BJ (cell line): ENCODE measurements at places on chromosomes 6 and 20. TPM values are rescaled to one million over a fixed set of nuclear protein-coding genes. Genes with fewer than 3 reads are reported as not detected.

DNA sequence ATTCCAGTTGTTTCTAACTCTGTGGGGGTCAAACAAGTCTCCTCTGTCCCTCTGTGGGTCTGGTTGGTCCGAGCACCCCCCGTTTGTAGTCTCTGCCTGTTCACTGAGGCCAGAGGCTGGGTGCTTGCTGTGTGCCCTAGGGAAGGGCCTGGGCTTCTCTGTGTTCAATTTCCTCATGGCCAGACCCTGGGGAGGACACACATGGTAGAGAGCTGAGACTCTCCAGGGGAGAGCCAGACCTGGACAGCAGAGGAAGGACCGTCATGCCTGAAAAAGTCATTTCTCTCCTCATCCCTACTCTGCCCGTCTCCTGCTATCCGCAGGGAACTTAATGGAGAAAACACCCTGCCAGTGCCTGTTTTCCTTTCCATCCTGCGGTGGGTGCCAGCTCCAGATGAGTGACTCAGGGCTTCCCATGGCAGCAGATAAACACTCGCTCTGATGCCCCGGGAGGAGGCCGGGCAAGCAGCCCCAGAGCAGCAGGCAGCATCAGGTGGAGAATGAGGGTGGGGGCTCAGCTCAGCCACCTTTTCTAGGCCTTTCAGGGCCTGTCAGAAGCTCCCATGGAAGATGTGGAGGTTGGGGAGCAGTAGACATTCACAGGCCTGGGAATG lies 51.9 kb downstream of the SNAI1 start:
- DNase-seq: no peak

DNA sequence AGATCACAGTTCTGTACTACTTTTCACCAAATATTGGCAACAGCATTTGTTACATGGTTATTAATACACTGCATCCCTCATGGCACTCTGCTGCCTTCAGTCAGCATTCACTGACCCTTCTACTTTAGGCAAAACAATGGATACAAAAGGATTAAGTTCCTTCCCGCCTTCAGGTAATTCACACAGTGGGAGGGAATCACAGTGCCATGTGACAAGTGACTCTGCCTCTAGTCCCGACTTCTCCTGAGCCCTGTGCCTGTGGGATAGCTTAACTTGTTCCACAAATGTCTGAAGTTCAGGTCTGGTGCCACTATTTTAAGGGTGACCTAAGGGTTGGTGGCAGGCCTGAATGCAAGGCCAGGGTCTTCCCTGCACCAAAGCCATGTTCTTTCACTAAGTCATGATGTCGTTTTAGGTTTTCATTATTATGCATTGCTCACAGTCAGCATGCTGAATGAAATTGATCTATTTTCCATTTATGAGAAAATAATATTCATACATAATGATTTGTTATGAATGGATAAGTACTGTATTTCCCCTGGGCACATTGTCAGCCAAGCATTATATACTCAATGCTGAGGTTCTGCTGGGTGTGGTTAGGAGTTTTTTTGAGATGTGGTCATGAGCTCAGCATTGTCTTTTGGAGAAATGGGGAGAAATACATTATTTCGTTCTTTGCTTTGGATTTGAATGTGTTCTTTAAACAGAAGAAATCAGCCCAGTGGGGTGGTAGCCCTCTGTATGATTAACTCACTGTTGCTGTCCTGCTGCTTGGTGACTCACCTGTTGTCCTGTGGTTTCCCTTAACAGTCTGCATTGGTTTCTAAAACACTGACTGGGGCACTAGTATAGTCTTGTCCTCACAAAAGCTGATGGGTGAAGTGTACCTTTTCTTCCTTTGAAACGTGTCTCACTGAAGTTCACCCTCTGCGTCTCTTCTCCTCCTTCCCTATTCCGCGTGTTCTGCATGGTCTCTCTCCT lies 66.4 kb downstream of the AFDN start:
- no peak for DNase-seq

DNA sequence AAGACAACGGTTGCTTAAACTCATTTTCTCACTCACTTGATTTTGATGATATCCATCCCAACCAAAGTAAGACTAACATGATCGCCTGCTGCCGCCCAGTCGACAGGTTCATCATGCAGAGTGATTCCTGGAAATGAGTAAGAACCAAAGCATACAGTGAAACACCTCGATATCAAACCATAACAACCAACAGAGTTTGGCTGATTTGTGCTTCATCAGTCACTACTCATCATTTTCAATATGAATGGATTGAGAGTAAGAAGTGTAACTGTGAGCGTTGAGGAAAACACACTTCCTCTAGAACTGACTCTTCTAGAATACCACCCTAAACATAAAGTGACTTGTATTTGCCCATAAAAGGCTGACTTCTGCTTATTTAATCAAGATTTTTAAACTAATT lies 29.2 kb upstream of the ALDH8A1 start:
- DNase-seq: no peak

DNA sequence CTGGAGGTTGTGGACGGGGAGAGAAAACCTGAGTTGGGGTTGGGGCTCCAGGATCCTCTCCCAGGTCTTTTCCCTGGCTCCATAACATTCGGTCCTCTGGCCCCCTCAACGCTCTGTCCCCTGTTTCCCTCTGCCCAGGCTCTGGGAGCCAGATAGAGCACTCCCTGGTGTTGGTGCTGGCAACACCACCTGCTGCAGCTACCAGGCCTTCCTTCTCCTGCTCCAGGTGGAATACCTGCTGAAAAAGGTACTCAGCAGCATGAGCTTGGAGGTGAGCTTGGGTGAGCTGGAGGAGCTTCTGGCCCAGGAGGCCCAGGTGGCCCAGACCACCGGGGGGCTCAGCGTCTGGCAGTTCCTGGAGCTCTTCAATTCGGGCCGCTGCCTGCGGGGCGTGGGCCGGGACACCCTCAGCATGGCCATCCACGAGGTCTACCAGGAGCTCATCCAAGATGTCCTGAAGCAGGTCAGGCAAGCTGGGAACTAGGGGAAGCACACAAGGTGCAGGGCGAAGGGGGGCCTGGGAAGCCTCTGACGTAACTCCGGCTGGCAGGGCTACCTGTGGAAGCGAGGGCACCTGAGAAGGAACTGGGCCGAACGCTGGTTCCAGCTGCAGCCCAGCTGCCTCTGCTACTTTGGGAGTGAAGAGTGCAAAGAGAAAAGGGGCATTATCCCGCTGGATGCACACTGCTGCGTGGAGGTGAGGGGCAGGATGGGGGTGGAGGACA lies 14.6 kb downstream of the DEF6 start:
- no peak for DNase-seq

- DNase-seq: no peak
These were observed 2.2 kb downstream of the PPP1R3G start for GRCh38 chr6:5087389-5087788.

GRCh38 chr6:131937703-131938631 lies 13.2 kb downstream of the CCN2 start:
- DNase-seq: no peak

DNA sequence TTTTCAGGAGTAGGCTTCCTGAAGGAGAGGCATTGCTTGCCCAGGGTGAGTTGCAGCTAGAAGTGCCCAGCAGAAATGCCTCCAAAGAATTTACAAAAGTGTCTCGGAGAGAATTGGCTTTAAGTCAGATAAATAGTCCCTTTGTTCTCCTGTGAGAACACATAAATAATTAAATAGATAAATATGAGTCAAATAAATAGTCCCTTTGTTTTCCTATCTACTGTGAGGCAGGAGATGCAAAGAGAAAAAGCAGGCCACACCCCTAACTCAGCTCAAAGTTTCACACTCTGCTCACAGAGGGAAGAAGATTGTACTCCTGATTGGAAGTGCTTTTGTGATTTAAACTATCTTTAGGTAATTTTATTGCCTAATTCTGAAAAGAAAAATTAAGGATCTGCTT lies 180.7 kb upstream of the PRSS16 start:
- no peak for DNase-seq

DNA sequence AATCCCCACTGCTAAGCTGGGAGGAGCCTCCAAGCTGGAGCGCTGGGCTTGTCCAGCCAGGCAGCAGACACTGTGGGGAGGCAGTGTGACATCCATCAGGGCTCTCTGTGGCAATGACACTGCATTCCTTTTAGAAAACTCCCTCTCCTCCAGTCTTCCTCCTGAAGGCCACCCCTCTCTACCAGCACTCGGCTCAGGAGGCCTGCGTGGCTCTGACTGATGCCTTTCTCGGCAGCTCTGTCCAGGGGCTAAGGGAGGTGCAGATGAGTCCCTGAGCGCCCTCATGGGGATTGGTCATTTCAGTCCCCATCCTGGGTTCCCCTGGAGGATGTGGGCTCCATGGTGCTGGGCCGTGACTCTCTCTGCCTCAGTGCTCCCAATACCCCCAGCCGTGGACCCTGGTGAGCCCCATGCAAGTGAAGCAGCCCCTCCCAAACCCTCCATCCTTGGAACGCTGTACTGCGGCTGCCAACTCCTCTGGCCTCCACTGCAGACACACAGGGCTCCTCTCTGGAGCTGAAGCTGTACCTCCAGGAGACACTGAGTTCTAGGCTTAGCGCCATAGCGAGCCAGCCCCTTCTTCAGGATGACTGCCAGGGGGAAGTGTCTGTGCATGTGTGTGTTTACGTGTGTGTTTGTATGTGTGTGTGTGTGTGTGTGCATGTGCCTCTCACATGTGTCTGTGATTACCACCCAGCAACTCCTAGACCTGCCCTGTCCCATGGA lies 209.6 kb downstream of the ERMARD start:
- DNase-seq: no peak

DNA sequence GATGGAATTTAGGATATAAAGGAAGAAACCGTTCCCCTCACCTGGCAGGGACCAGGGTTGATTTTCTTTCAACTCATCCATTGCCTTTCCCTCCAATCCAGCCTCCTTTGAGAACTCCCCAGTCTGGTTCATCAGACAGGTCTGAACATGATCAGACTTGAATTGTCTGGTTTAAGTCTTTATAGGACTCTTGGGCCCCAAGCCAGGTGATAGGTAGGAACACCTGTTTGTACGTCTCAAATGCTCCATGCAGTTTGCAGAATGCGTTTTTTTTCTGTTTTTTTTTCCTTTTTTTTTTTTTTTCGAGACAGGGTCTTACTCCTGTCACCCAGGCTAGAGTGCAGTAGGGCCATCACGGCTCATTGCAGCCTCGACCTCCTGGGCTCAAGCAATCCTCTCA lies 4.1 kb upstream of the CEP250 start:
- DNase-seq: no peak

- DNase-seq: no peak
These were observed 149.8 kb downstream of the PAK5 start for GRCh38 chr20:9689041-9689440.

- no peak for DNase-seq
These were observed 42.8 kb downstream of the C6orf118 start for GRCh38 chr6:165266621-165267020.

- DNase-seq: no peak
These were observed 14.2 kb upstream of the SHLD1 start for GRCh38 chr20:5735845-5736510.

GRCh38 chr6:45930420-45931040 lies 85.1 kb downstream of the CLIC5 start:
- no peak for DNase-seq

- DNase-seq: no peak
These were observed 666.4 kb upstream of the PTCHD4 start for GRCh38 chr6:48777411-48777810.

DNA sequence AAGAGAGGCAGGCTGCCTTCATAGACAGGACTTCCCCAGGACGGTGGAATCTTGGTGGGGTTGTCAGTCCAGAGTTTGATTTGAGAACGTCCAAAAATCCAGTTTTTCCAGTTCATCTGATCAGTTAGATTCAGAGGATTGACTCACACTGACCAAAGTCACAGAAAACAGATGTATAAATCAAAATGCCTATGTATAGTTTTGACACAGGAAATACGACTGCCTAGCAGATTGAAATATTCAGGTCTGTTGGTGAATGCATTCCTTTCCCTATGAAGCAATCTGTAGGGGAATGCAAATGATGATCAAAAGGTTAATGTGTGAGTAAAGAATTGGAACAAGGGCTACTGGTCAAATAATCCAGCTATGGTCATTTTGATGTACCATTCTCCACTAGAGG lies 29.7 kb upstream of the GFOD1 start:
- DNase-seq: no peak

DNA sequence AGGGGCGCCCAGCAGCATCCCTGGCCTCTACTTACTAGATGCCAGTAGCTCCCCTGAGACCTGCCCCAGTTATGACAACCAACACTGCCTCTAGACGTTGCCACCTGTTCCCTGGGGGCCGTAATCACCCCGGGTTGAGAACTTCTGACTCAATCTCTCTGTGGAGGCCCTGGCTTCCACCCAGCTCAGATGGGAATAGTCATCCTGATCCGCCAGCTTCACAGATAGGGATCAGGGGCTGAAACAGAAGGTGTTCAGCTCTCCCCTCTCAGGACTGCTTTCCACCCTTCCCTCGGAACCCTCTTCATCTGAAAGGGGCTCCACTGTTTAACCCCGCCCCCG lies 3.3 kb downstream of the CAPN11 start:
- no peak for DNase-seq

GRCh38 chr6:104771258-104771832 lies 88.4 kb downstream of the HACE1 start:
- no peak for DNase-seq

DNA sequence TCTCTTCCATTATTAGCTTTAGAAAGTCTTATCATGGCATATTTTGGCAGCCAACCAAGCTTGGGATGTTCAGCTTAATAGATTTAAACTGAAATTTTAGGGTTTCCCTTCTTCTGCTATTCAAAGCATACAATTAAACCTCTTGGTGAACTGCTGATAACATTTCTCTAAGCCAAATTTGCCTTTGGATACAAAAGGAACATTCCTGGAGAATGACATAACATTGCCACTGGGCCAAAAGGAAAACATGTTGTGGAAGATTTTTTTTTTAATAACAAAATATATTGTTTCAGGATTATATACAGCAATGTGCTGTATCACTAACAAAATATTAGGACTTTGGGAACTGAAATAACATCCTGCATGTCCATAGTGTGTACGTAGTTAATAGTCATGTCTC lies 215.1 kb upstream of the TBX18 start:
- no peak for DNase-seq

DNA sequence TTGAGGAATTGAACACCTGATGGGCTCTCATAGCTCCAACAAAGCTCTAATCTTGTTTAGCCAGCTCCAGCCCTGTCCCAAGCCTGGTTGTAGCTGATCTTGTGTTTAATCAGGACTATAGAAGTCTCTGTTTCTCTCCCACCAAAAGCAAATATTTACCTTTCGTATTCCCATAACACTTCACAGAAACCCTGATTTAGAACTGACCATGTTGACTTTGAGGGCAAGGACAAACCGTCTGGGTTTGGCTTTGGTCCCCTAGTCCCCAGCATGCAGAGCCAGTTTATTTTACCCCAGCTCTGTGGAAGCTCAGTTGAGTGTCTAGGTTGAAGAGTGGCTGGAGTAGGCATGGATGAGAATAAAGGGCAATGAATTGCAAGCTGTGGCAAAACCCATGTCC lies 18.0 kb upstream of the SIM1 start:
- DNase-seq: no peak

GRCh38 chr20:54227241-54227640 lies 19.4 kb downstream of the PFDN4 start:
- no peak for DNase-seq

The PPDPF gene
- polyA plus RNA-seq: 16.5 and 26.9 TPM in 2 replicates

The MROH8 gene
- polyA plus RNA-seq: 2.4 and 2.7 TPM in 2 replicates

The BACH2 gene
- polyA plus RNA-seq: 0.01 and 0.10 TPM in 2 replicates

The DEFB132 gene
- not detected in 2 replicates for polyA plus RNA-seq

The EEF1A2 gene
- polyA plus RNA-seq: 8.3 and 9.4 TPM in 2 replicates

The KCNK5 gene
- polyA plus RNA-seq: not detected in 2 replicates

The FAM209B gene
- polyA plus RNA-seq: 0.33 TPM in 1 of 2 replicates, not detected in the other

The KCNK16 gene
- not detected in 2 replicates for polyA plus RNA-seq

The CST7 gene
- polyA plus RNA-seq: 0.09 TPM in 1 of 2 replicates, not detected in the other

The MUCL3 gene
- not detected in 2 replicates for polyA plus RNA-seq
